ENCODE measurements at places on chromosomes 6 and 20.

DNA sequence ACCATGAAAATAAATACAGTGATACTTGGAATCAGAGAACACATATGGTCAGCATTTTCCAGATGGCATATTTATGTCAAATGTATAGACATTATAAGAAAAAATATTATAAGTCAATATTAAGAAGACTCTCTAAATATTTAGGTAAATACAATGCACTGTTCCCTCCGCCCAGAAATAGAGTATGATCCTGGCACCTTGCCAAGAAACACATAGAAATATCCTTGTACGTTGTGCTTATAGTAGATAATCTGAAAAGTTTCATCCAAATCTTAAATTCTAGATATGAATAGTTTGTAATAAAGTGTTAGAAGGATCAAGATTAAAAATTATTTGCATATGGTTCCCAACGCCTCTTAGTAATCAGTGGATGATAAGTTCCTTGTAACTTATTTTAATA, 645.8 kb upstream of the GJE1 start:
- no peak for DNase-seq

GRCh38 chr6:73024598-73024997, 200.7 kb downstream of the KHDC1L start:
- no peak for DNase-seq

- DNase-seq, result no peak
Measured at GRCh38 chr6:78670156-78670555, 197.2 kb upstream of the IRAK1BP1 start.

- no peak for DNase-seq
Measured at GRCh38 chr6:45572833-45573232, 195.1 kb upstream of the SUPT3H start.

GRCh38 chr6:88669475-88669874, 293.9 kb downstream of the RNGTT start:
- DNase-seq, result no peak
